ENCODE measurements at places on chromosomes 7 and 10.

DNA sequence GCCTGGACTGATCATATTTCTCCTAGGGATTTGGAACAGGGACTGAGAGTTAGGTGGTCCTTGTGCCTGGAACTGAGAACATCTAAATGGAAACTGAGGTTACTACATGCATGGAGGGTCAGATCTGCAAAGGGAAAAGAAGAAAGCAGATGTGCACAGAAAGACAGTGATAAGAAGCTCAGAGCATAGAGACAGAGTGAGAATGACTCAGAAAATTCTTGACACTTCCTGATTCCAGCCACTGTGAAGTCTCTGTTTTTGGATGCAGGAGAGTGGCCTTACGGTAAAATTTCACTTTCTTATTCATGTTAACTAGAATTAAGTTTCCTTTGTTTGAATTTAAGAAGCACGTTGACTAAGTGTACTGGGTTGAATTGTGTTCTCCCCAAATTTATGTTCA is 241.7 kb downstream of the TMEM26 start:
- DNase-seq = peak; percentile 2

DNA sequence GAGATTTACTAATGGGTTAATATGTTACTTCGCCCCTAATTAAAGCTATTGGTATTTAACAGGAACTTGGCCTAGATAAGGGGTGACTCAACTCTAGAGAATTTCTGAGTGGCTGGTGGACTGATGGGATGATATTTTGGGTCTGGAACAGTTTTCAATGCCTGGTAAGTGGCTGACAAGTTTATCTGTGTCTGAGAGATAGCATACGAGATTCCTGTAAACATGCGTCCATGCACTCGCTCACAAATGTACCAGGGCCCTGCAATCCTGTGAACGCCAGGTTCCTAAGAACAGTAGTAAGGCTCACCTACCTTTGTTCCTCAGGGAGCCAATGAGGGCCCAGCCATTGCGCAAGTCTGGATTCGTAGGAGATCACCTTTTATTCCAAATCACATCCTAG is 683.8 kb upstream of the ANKRD30A start:
- no peak for DNase-seq

GRCh38 chr7:144709066-144709465 is 126.8 kb downstream of the TPK1 start:
- DNase-seq = no peak

DNA sequence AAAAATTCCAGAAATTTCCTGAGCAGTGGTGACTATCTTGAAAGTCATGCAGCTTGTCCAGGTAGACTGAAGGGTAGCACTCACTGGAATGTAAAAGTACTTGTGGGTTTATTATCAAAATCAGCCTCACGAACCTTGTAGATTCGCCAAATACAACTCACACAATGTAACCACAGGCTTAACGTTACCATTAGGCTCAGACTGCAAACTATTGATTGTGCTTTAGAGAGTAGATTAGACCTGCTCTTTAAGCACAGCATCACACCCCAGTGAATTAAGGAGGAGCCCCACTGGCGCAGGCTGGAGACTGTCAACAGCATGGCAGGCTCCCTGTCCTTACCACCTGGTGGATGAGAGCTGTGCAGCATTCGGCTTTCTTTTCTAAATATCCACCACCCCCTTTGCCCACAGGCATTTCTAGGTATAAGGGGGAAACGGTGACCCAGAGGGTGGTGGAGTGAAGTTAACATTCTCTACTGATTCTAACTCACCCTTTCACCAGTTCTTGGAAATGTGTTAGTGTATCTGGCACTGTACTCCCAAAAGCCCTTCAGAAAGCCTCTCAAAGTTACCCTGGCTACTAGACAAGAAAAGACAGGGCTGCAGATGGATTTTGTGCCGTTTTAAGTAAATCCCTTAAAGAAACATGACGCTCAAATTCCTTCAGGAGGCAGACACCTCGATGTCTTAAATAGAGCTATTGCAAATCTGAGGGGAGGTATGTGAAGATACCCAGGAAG is 56.6 kb downstream of the GSDME start:
- DNase-seq = no peak

GRCh38 chr7:69787736-69788431 is 189.6 kb downstream of the AUTS2 start:
- no peak for DNase-seq

DNA sequence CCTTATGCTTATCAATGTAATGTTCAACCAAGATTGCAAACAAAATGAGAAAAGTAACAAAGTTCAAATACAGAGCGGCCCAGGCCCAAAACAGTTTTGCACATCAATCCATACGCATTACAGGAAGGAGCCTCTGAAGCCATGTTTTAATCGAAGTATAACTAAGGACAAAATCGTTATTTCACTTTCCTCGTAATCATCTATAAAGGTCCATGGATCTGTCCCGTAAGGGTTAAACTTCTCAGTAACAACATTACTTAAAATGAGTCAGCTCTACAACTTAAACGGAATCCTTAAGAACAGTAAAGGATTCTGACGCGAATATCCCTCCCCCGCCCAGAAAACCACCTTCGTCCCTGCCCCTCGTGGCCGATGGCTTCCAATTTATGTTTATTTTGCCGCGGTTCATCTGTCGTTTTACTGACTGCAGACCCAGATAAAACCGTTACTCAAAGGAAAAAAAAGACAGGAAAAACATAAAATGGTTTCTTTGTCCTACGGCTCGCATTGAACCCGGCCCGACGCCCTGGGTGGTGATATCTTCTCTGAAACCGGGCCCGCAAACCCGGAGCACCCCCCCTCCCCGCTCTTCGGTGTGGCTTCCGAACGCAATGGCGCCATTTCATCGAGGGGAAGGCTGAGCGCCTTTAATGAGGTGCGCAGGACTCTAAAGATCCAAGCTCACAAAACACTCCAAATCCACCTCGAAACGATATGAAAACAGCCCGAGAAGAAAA is 1.1 kb downstream of the HNRNPA2B1 start:
- DNase-seq = peak; percentile 67

DNA sequence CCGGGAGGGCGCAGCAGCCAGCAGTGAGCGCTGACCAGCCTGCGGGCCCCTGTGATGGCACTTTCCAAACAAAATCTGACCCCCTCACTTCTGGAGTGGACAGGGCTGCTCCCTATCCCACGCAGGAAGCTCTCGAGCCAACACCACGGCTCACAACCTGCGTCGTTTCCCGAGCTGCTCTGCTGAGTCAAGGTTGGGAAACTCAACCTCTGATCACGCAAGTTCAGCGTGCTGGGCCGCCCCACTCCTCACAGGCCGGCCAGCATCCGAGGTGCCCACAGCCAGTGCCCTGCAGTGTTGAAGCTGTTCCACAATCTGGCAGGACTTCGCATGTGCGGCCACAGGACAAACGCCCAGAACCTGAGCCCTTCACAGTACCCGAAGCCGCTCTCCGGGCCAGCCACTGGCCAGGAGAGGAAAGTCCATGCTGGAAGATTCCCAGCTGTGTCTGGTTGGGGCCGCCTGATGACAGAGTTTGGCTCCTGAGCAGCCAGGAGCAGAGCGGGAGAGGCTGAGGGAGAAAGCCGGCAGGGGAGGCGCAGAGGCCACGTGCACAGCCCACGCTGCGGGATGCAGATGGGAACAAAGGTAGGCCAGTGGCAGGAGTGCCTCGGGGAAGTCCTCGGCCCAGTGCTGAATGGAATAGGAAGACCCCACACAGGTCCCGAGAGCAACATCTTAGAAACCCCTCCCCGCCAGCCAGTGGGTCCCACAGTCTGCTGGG is 263.3 kb upstream of the TCERG1L start:
- no peak for DNase-seq

DNA sequence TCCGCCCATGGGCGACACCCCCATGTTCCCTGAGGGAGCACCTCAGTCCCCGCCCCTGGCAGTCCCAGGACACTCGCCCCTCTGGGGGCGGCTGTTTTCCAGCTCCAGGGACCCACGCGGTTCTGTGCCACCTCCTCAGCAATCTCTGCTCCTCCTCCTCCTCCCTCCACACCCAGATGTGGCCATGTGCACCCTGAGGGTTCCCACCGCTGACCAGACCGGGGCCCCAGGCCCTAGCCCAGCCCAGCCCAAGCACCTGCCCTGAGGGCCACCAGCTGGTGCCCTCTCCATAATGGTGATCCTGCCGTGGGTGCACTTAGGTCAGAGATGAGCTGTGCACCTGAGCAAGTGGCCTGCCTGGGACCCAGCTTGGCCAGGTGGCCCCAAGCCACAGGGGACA is 25.1 kb downstream of the AP5Z1 start:
- no peak for DNase-seq

DNA sequence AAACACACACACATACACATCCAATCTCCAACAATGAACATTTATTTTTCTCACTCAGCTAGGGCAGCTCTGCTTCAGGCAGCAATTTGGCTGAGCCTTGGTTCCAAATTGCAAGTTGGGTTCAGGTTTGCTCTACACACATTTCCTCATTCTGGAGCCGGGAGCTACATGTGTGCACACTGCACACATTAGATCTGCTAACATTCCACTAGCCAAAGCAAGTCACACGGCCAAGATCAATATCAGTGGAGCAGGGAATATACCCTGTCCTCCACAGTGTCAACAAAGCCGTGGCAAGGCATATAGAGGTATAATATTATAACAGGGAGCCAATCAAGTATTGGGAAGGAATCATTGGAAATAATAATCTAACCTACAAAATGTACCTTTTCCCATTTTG is 57.5 kb upstream of the PPP1R3C start:
- DNase-seq = no peak

DNA sequence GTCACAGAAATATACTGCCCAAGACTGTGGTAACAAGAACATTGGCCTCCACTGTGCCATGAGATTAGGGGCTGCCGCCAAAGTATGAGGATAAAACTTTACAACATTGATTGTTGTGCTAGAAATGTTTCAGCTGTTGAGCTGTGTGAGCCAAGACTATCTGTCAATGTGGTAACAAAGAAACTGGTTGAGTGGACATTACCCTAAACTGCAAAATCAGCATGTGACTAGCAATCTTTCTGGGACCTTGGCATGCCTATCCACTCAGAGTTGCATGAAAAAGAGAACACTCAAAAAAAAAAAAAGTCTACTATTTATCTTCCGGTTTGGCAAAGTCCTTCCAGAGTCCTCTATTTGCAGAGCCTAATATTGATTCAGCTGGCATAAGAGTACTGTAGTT is 605.6 kb upstream of the CNTNAP2 start:
- no peak for DNase-seq

GRCh38 chr7:90758933-90759562 is 162.9 kb downstream of the CDK14 start:
- no peak for DNase-seq

DNA sequence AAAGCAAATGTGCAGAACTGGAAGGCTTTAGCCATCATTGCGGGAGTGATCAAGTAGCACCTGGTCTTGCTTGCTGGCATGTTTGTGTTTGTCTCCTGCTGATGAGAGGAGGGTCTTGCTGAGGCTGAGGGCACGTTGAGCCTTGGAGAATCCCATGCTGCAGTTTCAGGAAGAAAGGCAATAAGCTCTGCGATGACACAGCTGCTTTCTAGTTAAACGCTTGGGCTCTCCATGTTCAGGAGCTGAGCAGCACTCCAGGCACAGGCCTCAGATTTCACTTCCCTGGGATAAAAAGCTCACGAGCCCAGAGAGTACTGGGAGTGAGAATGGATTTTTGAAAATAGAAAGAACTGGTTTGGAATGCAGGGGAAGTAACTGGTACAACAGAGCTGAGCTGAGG is 100.8 kb downstream of the LRRC18 start:
- DNase-seq = no peak

DNA sequence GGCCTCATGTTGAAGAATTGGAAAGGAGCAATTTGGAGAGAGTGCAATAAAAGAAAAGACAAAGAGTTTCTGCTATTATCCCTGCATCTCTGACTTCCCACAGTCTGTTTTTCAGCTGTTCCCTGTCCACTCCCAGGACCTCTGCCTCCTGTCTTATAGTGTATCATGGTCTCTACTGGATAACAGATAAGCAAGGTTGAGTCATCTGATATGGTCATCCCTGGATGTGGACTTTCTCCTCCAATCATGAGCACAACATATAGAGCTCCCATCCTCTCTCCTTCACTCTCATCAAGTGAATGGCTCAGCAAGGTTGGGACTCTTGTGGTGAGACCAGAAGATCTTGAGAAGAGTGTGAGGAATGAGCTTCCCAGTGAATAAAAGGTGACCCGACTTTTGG is 123.1 kb downstream of the PLCE1 start:
- DNase-seq = no peak

GRCh38 chr10:3882855-3883254 is 97.8 kb upstream of the KLF6 start:
- DNase-seq = no peak

GRCh38 chr7:28703037-28703765 is 254.9 kb downstream of the TRIL start:
- DNase-seq = no peak

- DNase-seq = no peak
These were observed 1361.2 kb downstream of the XPNPEP1 start for GRCh38 chr10:108562105-108562504.

DNA sequence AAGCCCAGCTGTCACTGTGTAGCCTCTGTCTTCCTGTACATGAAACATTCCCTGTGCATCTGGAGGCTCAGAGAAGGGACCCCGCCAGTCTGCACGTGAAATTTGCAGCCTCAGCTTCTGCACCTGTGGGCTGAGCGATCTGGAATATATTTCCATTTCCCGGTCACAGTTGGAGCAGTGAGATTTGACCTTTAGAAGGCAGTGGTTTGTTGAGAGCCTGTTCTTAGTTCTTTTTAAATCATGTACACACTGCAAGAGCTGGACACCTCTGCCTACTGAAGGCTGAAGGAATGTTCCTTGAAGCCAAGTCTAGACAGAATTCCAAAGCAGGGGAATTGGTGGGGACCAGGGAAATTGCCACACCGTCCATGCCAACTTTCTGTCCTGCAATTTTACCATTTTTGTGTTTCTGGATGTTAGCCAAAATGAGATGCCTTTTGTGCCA is 706.6 kb downstream of the INHBA start:
- no peak for DNase-seq

GRCh38 chr10:31072451-31072850 is 40.8 kb upstream of the ZNF438 start:
- DNase-seq = no peak

DNA sequence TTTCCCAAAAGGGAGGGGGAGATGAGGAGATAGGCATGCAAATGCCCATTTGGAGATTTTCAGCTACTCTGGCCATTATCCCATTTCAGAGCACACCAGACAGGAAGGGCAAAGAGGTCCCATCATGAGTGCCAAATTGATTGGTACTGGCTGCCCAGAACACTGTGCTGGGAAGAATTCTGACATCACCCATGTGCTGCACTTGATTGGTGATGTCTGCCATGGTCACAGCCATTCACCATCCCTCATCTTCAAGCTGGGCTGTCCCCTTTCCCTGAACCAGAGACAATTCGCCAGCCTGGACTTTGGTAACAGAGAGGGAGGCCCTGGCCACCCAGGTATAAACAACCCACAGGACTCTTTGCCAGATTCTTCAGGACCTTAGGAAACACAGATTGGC is 23.2 kb upstream of the RADIL start:
- no peak for DNase-seq

DNA sequence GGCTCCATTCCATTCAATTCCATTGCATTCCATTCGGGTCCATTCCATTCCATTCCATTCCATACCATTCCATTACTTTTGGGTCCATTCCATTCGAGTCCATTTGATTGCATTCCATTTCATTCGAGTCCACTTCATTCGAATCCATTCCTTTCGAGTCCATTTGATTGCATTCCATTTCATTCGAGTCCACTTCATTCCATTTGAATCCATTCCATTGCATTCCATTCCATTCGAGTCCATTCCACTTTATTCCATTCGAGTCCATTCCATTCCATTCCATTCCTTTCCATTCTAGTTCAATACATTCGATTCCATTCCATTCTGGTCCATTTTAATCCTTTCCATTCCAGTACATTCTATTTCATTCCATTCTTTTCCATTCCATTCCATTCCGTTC is 334.0 kb downstream of the ZNF33B start:
- no peak for DNase-seq

GRCh38 chr7:156820445-156821063 is 72.4 kb downstream of the LMBR1 start:
- DNase-seq = no peak
